ENCODE measurements at places on chromosomes 11 and 22.

DNA sequence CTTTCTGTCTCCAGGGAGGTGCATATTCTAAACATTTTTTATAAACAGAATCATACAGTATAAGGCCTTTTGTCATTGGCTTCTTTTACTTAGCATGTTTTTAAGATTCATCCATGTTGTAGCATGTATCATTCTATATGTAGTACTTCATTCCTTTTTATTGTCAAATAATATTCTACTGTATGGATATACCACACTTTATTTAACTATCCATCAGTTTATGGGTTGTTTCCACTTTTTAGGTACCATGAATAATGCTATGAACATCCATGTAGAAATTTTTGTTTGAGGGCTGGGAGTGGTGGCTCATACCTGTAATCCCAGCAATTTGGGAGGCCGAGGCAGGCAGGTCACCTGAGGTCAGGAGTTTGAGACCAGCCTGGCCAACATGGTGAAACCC lies 73.1 kb downstream of the PHF21A start:
- no peak for DNase-seq

DNA sequence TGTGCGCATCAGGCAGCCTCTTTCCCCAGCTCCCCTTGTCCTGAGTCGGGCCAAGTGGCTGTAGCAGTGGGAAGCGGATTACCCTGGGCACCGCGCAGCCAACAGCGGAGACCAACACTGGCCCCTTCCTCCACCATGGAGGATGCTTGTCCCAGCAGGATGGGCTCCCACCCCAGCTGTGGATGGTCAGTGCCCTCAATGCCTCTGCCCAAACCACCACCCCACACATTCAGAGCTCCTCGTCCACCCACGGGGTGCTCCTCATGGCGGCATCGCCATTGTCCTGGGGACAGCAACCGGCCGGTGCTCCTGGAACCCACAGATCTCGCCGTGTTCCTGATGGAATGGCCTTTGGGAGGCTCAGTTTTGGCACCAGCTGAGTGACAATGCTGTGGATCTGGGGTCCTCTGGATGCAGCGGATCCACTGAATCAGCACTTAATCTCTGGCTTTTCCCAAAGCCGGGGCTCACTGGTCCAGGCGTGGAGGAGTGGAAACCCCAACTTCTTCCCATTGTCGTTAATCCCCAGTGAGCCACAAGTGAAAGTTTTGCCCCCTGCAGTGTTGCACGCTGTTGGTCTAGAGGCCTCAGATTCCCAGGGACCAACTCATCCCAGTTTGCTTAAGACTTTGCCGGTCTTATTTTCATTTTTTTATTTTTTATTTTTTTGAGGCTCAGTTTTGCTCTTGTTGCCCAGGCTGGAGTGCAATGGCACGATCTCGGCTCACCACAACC lies 4.1 kb upstream of the B4GALNT4 start:
- no peak for DNase-seq

DNA sequence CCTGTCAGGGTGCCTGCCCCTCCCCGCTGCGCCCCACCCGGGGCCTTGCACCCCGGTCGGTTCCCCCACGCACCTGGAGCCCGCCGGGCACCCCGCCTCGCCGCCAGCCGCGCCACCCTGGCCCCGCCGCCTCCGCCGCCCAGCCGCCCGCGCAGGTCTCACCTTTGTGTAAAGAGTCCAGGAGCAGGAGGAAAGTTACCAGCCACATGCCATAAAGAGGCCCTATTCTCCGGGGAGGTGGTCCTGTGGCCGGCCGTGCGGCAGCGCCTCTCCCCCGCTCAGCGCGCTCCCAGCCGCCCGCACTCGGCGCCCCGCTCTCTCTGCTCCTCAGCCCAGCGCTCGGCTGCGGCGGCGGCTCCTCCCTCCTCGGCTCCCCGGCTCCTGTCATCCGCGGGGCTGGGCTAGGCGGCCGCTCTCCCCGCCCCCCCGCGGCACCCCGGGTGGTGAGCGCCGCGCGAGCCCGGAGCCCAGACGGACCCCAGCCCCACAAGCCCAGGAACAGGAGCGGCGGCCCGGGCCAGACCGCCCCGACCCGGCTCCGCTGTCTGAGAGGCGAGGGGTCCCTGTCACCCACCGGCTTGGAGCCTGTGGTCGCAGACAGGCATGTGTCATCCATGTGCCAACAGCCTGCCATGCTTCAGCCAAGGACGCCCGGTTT lies at the start of gene DSCAML1:
DSCAML1 (minus strand) TSS at position 345 of the 658 bp plus-strand sequence; CDS start at position 208, 137 bp downstream.
- DNase-seq: no peak

GRCh38 chr11:127624306-127624856 lies 623.8 kb upstream of the KIRREL3 start:
- DNase-seq: no peak

GRCh38 chr11:82045748-82046457 lies 687.8 kb downstream of the FAM181B start:
- DNase-seq: no peak

GRCh38 chr22:37326726-37327125 lies 44.4 kb downstream of the CYTH4 start:
- DNase-seq: no peak

DNA sequence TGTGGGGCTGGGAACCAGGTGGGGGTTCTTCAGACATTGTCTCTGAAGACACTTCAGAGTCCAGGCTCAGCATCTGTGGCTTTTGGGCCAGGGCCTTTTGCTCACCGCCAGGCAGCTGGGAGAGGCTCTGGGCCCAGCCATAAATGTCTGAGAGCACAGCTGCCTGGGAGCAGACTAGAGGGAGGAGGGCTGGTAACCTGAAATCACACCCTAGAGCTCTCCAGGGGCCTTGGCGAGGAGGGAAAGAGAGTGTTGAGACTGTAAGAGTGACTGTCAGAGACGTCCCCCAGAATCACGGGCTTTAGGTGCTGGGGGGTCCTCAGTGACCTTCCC lies 4.1 kb downstream of the TRABD start:
- no peak for DNase-seq

GRCh38 chr11:101180481-101180880 lies 50.9 kb upstream of the PGR start:
- no peak for DNase-seq

GRCh38 chr11:8732748-8733241 lies 50.2 kb downstream of the RPL27A start:
- DNase-seq: no peak

- no peak for DNase-seq
Measured at GRCh38 chr22:27440304-27440865, 361.2 kb downstream of the MN1 start.

DNA sequence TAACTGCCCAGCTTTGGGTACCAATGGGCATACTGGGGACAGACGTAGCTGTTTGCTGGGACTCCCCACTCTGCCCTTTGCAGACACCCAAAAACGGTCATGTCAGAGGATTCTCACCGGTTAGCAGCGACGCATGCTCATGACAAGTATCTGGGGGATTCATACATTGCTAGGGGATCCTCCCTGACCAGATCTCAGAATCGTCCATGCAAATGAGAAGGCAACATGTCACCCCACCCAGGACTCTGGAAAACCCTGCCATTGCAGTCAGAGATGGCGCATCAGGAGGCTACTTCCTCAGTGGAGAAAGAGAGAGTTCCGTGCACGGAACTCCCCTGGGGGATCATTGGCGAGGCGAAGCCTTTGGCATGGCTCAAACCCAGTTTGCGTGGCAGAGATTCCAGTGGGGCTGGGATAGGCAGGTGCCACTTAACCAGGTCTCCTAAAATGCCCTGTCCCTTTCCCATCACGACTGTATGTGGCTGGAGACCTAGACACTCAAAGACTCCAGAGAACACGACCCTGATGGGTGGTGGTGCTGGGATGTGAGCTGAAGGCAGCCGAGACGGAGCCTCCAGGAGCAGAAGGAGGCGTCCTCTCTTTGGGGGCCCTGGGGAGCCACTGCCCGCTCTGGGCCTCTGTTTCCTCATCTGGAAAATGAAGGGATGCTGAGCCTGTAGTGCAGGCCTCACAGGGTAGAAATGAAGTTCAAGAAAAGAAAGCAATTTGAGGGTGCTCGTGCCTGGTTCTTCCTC lies 4.9 kb downstream of the RGL4 start:
- DNase-seq: no peak

GRCh38 chr11:109309153-109309552 lies 112.8 kb upstream of the C11orf87 start:
- DNase-seq: no peak

DNA sequence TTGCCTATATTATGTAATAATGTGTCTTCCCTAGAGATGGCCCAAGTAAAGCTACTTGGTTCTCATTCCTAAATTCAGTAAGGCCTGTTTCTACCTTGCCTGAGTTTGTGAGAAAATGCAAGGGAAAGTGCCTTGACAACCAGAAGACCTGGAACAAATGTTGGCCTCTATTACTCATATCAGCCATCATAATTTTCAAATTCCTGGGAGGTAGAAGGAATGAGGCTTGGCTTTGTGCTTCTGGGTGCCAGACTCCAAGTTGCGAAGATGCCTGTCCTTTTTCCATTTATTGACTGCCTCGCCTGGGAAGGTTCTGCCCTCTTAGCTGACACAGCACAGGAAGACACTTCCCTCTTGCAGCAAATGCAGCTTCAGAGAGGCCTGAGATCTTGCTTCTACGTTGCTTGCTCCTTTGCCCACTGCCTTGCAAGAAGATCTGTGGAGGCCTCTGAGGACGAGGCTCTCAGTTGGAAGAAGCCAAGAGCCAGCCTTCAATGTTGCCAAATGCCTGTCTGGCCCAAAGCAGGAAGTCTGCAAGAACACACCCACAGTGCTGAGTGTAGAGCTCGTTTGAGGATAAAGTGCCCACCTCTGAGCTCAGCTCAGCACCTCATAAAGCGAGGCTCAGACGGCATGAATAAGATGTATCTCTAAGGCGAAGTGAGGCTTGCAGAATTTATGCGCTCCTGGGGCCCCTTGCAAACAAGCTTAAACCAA lies 120.1 kb downstream of the GALNT18 start:
- DNase-seq: no peak

DNA sequence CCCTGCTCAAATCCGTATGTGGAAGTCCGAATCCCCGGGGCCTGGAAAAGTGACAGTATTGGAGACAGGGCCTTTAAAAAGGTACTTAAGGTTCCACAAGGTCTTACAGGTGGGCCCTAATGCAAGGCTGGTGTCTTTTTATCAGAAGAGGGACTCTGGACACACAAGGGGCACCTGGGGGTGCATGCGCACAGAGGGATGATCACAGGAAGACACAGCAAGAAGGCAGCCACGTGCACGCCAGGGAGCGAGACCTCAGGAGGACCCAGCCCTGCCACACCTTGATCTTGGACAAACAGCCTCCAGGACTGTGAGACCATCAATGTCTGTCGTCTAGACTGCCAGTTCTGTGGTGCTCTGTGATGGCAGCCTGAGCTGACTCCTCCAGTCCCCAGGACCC lies 96.5 kb downstream of the SHANK2 start:
- no peak for DNase-seq

DNA sequence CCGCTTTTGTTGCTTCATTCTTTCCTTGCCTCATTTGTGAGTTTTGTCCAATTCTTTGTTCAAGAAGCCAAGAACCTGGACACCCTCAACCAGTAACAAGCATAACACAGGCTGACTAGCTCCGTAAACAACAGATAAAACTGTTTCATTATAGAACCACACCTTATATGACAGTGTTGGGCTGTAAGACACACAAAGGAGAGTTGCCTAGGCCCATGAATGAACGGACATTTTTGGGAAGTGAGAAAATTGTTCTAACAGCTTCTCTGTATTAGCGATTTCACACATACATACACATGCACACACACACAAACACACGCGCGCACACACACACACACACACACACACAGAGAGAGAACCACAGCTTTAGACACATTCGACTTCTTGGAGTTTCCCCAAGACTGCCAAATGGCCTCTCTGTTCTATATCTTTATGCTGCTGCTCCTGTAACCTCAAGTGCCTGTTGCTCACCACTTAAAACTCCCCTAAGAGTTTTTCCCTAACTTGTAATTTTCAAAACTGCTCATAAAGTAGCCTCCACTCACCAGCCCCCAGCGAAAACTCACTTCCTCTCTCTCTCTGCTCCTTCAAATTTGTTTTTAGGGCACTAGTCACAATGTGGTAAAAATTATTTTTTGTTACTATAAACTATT lies 35.9 kb downstream of the CTSC start:
- DNase-seq: no peak

- no peak for DNase-seq
Measured at GRCh38 chr11:92663539-92663938, 305.9 kb upstream of the MTNR1B start.

All from HEK293T (cell line).